Stimulated activated CD4-positive, alpha-beta T cell treated with anti-CD3 and anti-CD28 coated beads, Interleukin-4, amount 100 ng/mL, for 4 hours (primary cell): ENCODE measurements at places on chromosomes 7 and 10.

DNA sequence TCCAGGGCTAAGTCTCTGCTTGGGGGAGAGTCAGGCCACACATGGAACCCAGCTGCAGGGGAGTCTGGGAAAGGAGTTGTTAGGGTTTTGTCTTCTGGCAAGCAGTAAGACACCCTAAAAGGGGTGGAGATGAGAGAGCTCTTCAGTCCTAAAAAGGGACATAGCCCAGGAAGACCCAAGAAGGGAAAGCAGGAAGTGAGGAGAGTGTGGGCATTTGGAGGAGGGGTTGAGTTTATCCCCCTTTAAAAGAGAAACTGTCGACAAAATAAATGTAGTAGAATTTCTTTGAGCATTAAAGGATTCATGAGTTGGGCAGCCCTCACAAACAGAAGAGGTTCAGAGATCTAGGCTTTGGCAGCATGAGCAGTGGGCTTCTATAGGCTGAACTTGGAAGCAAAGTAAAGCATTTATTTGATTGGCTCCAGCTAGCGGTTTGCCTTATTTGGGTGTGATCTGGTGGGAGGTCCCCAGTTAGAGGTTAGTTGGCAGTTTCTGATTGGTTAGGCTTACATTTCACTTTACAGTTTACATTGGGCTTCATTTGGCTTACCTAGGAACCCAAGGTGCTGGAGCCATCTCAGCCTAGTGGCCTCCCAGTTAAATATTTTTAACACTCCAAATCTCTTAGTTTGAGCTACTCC is 246.7 kb downstream of the CAMK1D start:
- no peak for DNase-seq

DNA sequence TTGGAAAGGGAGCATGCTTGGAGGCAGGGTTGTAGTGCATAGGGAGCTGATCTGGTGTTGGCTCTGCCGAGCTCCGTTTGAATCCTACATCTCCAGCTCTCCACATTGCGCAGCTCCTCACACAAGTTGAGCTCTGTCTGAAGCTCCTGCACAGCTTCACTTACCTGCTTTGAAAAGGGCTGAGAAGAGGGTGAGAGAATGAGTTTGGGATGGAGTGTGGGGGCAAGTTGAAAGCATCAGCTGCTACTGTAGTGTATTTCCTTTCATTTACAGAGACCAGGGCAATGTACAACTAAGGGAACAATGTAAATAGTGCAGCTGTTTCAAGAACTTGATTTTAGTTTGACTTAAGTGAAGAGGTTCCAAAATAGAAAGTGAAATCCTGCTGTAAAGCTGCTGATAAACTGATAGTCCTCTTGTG is 88.5 kb downstream of the VTI1A start:
- DNase-seq, result no peak

GRCh38 chr10:44253769-44254462 is 131.0 kb downstream of the CXCL12 start:
- no peak for DNase-seq

- DNase-seq, result no peak
These were observed 71.6 kb downstream of the TLL2 start for GRCh38 chr10:96441987-96442643.

DNA sequence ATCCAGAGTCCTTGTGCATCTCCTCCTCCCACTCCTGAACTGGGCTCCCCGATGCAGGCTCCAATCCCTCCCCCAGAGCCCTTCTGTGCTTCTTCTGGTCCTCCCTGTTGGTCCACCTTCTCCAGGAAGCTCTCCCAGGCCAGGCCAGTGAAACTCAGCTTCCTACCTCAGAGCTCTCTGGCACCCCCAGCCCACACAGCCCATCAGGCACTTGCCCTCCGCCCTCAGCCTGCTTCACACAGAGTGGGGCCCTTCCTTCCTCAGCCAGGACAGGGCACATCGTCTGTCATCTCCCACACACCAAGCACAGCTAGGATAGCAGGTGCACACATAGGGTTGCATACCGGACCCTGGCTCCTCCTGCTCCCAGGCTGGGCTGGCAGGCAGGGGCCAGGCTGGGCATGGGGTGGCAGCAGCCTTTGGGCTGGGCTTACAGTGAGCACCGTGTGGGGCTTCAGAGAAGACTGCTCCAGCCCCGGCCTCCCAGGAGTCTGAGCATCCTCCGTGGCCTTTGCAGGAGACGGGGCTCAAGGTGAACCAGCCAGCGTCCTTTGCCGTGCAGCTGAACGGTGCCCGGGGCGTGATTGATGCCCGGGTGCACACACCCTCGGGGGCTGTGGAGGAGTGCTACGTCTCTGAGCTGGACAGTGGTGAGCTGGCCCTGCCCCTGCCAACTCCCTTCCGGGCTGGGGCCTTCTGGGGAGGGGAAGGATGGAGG is 6.5 kb upstream of the ATP6V1F start:
- no peak for DNase-seq

DNA sequence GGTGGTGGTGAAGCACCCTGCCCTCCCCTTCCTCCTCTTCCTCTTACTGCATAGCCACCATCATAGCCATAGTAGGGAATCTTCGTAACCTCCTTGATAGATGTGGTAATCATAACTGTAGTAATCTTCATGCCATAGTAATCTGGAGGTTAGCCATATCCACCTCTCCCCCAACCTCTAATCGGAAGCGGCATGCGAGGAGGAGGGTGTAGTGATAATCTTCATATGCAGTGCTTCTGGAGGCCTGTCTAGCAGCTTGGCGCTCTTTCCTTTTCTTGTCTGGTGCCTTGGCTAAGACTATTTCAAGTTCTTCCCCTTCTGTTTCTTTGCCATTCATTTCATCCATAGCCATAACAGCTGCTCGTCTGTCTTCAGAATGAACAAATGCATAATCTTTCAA is 90.9 kb downstream of the MLLT10 start:
- DNase-seq, result no peak

DNA sequence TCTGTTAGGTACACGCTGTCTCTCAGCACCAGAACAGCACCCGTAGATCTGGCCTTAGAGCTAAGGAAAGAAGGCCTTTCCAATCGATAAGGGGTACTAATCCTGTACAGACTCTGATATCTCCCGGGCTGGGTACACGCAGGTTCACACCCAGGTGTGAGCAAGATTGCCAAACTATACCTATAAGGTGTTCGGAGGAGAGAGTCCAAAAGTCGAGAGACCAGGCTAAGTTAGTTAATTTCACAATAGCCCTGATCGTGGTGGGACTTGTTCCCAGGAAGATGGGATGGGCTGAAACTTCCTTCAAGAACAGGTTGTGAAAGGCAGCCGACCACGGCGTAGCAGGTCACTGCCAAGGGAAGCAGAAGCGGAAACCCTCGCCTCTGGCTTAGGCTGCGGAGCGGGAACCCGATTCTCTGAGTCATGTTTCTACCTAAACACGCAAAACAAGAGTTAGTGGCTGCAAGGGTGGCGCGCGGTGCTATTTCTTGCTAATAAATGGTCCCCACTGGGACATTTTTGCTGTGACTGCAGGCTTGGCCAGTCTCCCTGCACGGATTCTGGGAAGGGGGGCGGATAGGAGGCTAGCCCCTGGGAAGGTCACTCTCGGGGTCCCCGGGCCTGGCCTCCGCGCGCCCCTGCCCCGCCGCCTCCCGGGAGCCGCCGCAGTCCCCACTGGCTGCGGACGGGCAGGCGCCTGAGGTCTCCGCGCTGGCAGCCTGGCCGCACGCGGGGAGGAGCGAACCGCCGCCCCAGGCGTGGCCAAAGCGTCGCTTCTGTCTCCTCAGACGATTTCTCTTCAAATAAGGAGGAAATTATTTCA is 75.4 kb upstream of the PDSS1 start:
- DNase-seq, result peak; percentile 15

DNA sequence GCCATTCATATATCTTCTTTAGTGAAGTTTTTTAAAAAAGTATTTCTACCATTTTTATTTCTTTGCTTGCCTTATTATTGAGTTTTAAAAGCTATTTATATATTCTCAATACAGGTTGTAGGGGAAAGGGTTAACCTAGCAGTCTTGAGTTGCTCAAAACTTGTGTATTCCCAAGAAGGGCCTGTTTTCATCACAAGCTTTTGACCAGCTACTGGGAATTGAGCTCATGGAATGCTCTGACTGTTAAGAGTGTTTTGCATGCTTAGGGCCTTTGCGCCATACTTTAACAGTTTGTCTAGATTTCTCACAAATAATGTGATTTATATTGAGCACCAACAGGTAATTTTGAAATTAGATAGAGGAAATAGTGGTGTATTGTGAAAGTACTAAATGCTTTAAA is 72.0 kb upstream of the CALCR start:
- no peak for DNase-seq

DNA sequence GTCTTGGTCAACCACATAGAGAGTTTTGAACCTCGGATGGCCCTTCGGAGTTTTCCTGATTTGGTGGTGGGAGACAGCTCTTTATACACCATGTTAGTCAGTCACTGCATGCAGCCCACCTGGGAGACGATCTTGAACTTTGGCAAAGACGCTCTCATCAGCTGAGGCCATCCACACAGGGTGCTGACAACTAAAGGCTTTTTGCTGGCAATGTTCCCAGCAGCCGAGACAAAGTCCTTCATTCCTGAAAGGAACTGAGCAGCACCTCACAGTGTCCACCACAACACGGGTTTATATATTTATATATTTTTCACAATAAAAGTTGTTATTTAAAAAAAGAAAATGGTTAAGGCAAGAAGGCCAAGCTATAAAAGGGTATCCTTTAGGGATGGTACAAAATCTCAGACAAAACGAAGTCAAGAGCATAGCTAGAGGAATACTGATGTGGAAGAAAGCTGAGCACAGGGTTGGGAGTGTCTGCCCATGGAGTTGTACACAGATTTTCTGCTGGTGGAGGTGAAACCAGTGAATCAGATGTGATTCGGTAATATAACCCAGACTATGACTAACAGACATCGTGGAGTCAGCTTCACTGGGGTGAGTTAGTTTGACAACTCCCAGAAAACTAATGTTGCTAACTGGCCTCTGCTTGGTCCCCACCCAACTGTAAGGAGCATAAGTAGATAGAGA is 27.4 kb upstream of the CAPZA2 start:
- DNase-seq, result no peak

- DNase-seq, result no peak
These were observed 25.5 kb downstream of the RAMP3 start for GRCh38 chr7:45182856-45183710.

DNA sequence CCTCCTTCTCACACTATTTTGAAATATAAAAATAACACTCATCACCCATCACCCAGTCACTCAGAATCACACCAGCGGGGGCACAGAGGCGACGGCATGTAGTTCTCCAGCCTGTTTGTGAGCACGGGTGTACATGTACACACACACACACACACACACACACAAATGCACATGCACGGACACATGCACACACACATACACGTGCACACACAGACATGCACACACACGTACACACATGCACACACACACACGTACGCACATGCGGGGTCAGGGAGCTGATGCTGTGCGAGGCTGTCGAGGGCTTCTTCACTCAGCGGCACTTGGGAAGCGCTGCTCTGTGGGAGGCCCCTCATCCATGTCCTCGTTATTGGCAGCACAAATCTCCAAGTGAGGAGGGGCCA is 178.8 kb downstream of the ELFN1 start:
- no peak for DNase-seq

GRCh38 chr10:5514226-5514850 is 10.4 kb upstream of the CALML3 start:
- DNase-seq, result no peak

- no peak for DNase-seq
These were observed 372.9 kb downstream of the GALNT17 start for GRCh38 chr7:71504697-71505441.

DNA sequence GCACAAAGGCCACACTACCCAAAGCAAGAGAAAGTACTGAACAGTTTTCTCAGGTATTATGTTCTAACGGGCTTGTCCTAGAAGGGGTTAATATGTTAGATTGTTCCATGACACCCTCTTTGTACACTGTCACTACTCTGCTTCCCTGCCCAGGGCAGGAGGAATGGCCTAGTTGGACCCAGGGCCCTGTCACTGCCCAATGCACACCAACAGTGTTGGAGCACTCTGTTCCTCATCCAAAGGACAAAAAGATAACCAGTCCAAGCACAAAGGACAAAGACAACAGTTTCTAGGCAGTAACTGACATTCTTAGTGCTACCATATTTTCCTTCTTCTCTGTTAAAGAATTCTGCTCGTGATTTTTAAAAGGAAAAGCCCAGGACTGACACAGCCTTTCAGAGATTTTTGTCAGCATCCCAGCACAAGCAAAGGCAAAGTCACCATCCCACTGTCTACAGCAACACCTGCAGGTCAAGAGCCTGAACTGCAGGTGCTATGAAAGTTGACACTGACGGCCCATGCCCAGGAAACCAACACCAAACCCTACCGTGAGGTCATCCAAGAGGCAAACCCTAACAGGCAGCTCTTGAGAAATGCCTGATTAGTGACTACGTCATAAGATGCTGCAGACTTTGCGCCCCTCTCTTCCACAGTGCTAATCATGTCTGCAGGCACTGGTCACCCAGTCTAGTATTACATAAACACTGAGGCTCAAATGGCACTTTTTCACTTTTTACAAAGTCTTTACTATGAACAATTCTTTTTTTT is 13.2 kb downstream of the NUDCD3 start:
- peak; percentile 50 for DNase-seq

GRCh38 chr7:69412331-69413146 is 185.7 kb upstream of the AUTS2 start:
- DNase-seq, result no peak

- no peak for DNase-seq
These were observed 10.4 kb downstream of the TM9SF3 start for GRCh38 chr10:96576277-96576980.

DNA sequence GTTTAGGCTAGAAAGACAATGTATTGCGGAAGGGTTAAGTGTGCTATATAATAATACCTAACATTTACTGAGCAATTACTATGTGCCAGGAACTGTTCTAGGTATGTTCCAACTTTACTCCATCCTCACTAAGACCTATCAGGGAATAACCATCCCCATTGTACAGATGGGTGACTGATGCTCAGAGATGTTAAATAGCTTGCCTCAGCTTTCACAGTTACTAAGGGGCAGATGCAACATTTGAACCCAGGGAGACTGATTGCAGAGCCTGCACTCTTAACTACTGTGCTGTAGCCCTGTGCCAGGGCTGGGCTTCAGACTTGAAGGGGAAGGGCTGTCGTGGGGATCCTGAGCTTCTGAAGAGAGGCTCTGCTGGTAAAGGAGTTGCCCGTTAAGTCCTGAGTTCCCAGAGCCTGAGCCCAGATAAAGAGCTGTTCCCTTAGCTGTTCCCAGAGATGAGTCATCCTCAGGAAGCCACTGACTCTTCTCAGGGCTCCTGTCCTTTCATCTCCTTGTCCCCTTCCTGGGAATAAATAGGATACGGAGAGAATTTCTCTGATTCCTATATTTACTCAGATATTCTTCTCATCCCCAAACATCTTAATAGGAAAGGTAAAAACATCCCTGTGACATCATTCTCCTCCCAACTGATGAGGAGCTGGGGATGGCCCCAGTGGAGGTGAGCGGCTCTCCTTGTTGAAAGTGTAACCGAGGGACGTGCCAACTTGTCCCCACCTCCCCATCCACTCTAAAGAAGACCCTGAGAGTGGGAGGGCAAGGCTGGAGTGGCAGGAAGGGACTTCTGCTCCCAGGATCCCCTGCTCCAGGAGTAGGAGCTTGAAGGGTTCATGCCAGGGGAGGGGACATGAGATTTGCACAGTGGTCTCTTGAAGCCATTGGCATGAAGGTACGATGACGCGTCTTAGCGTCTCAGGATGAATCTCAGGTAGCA is 28.0 kb upstream of the HABP2 start:
- no peak for DNase-seq
